ENCODE measurements at places on chromosomes 12 and 14. TPM values are rescaled to one million over a fixed set of nuclear protein-coding genes. Genes with fewer than 3 reads are reported as not detected.
A peak's percentile ranks its signal among the peaks of the same experiment; 100 is the strongest.

LMO3 gene
- total RNA-seq, result not detected

EIF2S3B gene
- 0.96 TPM for total RNA-seq

GPR65 gene
- total RNA-seq, result not detected

GPR137C gene
- total RNA-seq, result 1.2 TPM

GDF3 gene
- total RNA-seq, result not detected

OVCH1 gene
- total RNA-seq, result not detected

YBX3 gene
- total RNA-seq, result 567 TPM

EIF2S1 gene
- total RNA-seq, result 144 TPM

DNA sequence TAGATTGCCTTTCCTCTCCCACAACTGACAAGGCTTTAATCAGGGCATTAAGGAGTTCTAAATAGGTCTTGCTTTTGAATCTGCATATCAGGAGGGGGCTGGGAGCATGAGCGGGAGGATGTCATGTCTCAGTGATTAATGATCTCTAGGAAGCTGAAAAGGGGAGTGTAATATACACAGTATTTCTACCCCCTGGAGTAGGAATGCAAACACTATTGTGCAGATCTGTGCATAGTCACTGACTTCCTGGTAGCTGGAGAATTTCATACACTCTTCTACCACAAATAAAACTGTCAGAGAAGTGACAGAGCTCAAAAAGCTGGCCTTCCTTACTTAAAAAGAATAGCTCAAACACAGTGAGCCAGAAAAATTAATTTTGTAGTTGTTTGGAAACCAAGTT is 65.8 kb downstream of the RIC8B start:
- DNase-seq, result peak; percentile 19

GRCh38 chr14:67411820-67412421 is at the start of gene PLEK2:
Gene PLEK2 (minus strand): TSS chr14:67412165. CDS start chr14:67412059, 106 bp downstream.
- peak; percentile 93 for DNase-seq

DNA sequence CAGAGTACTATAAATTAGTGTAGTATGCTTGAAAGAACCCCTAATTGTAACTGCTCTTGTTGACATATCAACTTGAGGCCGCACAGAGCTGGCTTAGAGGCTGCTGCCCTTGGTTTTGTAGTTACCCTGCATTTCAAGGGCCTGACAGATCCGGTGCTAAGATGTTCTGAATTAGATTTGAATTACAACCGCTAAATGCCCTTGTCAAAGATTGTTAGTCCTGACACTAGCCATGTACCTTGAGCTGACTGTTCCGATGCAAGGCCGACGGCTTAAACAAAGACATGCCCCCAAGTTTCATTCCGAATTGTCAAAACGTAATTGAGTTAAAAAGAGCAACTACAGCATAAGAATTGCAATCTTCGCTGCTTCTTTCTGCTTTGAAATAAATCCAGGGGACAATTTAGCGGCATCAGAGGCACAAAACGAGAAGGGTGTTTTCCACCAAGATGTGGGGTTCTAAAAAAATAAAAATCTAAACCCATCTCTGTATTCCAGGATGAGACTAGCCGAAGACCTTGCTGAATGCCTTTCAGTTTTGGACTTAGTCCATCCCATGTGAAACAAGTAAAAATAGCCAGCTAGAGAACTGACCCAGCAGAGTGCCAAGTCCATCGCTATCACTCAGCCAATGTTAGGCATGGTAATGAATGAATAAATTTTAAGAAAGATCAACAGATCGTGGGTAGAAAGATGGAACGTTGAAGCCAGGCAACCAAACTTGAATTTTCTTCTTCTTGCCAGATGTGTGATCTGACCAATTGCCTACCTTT is 148.7 kb downstream of the DICER1 start:
- DNase-seq, result no peak

DNA sequence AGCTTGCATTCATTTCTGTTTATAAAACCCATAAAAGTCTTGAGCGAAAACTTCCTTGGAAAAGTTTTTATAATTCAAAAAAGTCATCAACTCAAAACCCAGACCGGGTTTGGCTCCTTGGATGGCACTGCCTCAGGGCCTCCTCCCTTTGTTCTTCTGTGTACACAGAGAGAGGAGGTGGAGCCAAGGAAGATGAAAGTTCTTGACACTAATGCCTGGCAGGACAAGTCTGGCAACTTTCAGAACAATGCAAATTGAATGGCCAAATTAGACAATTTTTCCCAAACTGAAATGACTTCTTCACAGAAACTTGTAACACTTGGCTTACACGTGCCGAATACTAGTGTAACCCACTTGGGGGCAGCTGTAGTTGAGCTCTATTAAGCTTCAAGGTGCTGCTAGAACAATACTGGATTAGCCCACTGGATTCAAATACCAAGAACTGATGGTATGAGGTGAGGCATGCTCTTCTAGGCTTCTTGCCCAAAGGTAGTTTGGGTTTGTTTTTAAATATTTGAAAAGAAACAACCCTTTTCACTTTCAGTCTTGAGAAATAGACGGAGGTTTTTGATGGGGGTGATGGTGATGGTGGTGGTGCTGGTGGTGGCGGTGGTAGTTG is 86.6 kb upstream of the FRMD6 start:
- DNase-seq, result peak; percentile 86

DNA sequence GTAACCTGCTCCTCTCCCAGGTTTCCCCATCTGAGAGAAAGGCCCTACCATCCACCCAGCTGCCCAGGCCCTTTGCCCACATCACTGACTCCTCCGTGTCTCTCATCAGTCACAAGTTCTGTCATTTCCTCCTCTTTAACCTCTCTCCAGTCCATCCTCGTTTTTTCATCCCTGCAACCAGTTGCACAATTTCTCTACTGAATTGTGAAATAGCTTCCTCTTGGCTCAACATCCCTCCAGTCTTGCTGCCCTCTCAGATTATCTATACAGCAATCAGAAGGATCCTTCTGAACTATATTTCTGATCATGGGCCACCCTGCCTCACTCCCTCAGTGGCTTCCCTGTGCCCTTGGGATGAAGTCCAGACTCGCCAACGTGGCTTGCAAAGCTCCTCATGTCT is 6.8 kb downstream of the FAM161B start:
- peak; percentile 53 for DNase-seq

DNA sequence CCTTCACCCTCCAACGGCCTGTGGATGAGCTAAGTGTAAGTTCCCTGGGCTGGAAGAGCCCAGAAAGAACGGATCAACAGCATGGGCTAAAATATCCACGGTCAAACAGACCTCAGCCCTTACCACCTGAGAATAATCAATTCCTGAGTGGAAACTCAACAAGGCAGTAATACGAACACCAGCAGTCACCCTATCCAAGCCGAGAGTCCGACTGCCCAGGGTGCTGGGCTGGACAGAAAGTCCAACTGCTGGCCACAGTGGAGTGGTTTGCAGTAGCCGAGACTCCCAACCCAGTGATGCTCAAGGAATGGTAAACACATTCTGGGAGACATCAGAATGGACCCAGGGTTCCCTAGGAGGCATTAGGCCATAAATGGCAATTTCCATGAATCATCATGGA is 36.8 kb downstream of the ANO2 start:
- no peak for DNase-seq

DNA sequence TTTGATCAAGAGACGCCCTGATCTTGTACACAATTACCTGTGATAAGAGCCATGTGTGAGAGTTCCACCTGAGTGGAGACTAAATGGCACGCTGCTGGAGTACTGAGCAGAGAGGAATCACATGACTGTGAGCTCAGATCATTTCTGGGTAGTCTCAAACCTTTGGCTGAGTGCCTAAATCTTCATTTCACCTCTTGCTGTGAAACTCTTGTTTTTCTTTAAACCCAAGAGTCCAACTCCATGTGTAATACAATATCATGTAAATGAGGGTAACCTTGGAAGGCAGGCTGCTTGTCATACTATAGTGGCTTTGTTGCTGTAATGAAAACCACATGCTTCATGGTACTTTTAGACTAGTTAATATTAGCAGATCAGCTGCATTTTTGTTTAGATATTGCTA is 156.9 kb downstream of the CAND1 start:
- DNase-seq, result no peak

DNA sequence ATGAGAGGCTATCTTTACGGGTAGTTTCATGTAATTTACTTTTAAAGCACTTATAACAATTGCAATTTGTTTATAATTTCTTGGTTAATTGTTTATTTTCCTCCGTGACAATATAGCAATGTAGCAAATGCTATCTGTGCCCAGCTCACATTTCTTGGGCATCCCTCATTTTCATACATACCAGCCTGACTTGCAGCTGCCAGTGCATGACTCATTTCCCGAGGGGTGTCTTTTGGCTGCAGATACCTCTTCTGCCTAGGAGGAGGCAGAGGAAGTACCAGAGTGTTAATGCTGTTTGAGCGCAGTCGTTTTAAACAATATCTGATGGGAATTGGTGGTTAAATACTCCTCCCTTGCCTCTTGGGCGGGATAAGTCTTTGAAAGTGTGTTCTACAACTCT is 104.2 kb upstream of the ABCD2 start:
- peak; percentile 11 for DNase-seq

DNA sequence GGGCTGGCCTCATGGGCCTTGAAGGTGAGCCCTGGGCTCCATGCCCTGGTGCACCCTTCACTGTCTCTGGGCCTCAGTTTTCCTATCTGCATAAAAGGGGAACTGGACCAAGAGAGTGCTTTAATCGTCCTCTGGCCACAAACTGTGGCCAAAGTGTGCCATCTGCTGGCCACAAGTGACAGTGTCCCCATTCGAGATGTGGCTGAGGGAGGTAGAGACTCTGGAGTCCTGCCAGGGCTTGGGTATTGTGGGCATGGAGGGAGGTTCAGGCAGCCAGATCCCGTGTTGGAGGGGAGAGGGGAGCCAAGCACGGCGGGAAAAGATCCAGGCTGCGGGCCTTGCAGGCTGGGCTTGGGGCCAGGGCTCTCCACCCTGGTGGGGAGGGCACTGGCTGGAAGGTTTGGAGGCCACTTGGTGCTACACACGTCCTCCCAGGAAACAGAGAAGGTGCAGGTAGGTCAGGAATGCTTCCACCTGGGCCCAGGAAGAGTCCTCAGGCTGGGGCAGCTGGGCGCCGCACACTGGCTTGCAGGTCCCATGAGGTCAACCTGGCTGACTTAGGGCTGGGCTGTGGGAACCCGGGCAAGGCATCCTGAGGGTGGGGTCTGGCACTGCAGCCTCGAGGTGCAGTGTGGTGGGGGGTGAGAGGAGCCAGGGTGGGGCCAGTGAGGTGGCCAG is 7.3 kb upstream of the KIF26A start:
- peak; percentile 48 for DNase-seq

DNA sequence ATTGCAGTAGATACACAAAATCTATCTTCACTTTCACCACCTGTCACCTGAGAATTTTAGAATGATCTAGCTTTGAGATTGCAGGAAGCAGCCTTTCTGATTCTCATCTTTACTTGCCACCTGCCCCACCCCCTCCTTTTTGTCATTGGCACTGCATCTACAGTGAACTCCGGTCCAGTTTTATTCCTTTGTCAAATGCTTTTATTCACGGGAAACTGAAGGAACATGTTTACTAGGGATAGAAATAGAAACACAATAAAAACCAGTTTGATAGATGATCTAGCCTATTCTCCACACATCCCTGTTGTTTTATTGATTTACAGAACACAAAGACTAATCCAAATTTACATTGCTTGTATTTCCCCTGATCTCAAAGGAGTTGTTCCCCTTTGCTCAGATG is 471.7 kb upstream of the STXBP6 start:
- no peak for DNase-seq

- no peak for DNase-seq
Measured at GRCh38 chr12:75747572-75748021, 236.2 kb upstream of the KRR1 start.

DNA sequence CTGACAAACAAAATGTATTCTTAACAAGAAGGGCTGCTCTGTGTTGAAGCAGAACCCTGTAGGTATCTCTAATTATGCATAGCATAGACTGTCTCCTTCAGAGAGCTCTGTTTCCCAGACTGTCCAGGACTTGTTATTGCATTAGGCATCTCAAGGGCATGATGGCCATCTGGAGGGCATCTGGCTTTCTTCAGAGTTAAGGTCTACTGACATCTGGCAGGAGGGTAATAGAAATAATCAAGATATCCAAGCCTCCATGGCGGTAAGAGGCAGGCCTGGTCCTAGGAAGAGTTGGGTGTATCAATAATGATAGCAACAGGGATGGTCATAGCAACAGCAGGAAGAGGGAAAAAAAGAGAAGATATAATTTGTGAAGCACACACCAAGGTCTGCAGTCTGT is 161.2 kb downstream of the TTC8 start:
- no peak for DNase-seq

DNA sequence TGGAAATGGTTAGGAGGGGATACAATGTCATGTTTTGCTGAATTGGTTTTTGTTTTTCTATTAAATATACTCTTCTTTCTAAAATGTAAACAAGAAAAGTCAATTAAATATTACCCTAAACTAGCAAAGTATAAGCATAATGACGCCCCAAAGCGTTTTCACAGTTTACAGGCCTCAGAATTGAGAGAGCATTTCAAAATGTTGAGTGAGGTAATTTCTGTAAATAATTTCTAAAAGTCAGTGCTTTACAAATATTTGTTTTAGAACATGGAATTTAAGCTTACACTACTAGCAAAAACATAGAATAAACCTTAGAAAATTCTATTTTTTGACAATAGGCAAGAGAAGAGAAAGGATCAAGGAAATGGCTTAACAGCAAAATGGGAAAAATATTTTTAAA is 958.4 kb upstream of the USP15 start:
- no peak for DNase-seq

DNA sequence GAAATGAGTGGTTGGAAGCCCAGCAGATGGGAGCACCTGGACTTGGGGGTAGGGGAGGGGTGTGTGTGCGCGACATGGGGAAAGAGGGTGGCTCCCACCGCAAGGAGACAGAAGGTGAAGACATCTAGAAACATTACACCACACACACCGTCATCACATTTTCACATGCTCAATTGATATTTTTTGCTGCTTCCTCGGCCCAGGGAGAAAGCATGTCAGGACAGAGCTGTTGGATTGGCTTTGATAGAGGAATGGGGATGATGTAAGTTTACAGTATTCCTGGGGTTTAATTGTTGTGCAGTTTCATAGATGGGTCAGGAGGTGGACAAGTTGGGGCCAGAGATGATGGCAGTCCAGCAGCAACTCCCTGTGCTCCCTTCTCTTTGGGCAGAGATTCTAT is 9.2 kb downstream of the GABARAPL1 start:
- DNase-seq, result no peak

DNA sequence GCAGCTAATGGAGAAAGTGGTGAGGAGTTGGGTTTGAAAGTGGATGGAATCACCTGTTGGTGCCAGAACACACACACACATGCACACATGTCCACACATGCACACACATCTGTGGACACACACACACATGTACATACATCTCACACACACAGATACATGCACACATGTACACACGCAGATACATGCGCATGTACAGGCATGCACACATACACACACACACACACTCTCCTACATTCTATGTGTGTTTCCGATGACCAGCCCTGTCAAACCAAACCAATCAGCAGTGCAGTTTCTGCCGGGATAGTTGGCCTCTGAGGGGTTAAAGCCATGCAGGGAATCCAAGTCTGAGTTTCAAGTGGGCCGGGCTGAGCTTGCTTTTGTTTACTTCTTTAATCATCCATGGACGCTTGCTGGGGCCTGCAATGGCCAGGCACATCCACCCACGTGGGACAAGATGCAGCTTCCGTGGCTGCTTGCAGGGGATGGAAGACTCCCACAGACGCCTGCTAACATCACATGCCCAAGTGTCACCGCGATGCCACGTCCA is 52.5 kb downstream of the GALNT9 start:
- no peak for DNase-seq

- no peak for DNase-seq
Measured at GRCh38 chr14:61262082-61262481, 19.1 kb downstream of the TMEM30B start.

Measured in PC-9 (cell line).